ENCODE measurements at places on chromosomes 5 and 9.
A peak's percentile ranks its signal among the peaks of the same experiment; 100 is the strongest.

DNA sequence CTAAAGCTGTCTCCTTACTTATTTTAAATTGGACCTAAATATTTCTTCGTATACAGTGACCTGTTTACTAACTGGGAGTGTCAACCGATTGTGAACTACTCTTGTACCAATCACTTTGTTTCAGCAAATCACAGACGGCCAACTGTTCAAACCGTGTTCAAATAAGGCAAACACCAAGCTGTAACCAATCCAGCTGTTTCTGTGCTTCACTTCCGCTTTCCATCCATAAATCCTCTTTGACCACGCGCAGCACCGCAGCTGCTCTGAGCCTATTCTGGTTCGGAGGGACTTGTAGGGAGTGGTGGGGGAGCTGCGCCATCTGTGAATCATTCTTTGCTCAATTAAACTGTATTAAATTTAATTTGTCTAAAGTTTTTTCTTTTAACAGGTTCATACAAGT, 4.8 kb upstream of the FAM240B start:
- H3K27ac ChIP-seq, result no peak overlapping the region
- no peak overlapping the region for H3K4me3 ChIP-seq
- no peak for DNase-seq
- no peaks in the 10 kb centered on the region for H3K4me1 ChIP-seq
- H3K36me3 ChIP-seq, result no peaks in the 10 kb centered on the region

DNA sequence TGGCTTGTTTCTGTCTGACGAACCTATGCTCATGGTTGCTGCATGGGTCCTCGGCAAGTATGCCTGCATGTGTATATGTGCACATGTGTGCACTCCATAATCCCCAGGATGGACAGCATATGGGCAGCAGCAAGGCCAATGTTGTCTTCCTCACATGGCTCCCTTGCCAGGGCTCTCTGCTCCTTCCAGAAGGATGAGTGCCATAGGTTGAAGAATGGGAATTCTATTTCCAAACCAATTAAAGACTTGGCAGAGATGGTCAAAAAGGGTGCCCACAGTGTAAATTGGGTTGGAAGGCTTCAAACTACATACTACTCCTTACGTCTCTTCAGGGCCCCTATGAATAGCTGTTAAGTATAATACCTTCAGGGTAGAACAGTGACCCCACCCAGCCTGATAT, 212.1 kb downstream of the PBX3 start:
- DNase-seq, result no peak
- no peaks in the 10 kb centered on the region for H3K27me3 ChIP-seq
- H3K4me1 ChIP-seq, result peaks cover 3% of the 10 kb centered on the region

GRCh38 chr5:132495667-132496190, 5.2 kb upstream of the IRF1 start:
- peaks cover 4% of the 10 kb centered on the region for H3K4me1 ChIP-seq
- H3K27ac ChIP-seq, result peak overlapping the region; percentile 87
- DNase-seq, result peak; percentile 40
- H3K27me3 ChIP-seq, result peaks cover 35% of the 10 kb centered on the region
- H3K4me3 ChIP-seq, result peak overlapping the region; percentile 84

DNA sequence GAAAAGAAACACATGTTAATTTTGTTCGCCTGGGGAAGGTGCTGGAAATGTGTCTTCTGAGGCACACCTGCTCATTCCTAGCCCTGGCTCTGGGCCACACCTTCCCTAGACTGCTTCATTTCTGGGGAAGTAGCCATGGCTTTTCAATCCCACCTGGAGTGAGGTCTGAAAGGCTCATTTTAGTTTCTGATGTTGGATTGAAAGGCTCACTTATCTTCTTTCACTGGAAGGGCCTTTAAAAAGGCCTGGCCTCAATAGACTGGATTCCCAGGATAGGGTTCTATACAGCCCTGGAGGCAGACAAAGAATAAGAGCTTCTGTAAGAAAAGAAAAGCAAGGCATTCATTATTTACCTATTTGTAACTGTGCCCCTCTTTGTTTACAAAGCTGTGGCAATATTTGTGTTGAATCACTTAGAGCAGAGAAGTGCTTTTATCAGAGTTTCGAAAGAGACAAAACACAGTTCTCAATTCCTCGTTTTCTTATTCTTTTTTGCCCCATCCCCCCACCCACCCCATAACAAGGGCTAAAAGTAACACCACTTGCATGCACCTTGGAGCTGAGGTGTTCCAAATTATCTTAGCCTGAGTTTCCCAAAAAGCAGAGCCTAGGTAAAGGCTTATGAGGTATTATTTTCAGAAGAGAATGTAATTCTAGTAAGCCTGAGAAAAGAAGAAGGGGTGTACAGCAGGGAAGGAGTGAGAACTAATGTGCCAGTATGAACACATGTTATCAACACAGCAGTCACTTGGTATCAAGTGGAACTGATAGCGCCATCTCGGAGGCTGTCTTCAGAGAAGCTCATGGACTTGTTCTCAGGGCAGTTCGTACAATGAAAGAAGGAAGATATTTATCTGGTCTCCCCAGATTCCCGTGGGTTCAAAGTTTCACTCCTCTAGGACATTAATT, 413.1 kb downstream of the KCTD16 start:
- H3K4me1 ChIP-seq, result peaks cover 46% of the 10 kb centered on the region
- no peak overlapping the region for H3K4me3 ChIP-seq
- H3K36me3 ChIP-seq, result no peaks in the 10 kb centered on the region
- no peak for DNase-seq

DNA sequence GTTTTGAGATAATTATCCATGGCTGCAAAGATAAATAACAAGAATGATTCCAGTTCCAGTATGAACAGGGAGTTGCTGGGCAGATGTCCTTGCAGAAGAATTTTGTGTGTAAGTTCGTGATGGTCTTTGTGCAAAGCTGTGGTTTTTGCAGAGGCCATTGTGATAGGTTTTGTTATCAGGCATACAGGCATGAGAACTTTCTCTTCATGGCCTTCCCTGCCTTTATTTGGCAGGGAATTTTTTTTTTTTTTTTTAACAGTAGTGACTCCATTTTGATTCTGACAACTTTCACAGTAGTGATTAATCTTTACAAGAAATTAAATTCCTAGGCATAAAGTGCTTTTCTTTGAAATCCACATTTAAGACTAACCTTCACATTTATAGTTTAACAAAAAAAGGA, 1999.5 kb upstream of the CDH6 start:
- H3K27ac ChIP-seq, result no peak overlapping the region
- no peaks in the 10 kb centered on the region for H3K36me3 ChIP-seq
- no peaks in the 10 kb centered on the region for H3K4me1 ChIP-seq
- no peak overlapping the region for H3K4me3 ChIP-seq
- H3K27me3 ChIP-seq, result no peaks in the 10 kb centered on the region
- DNase-seq, result no peak

GRCh38 chr5:135543485-135544304, 7.9 kb upstream of the NEUROG1 start:
- peaks cover 4% of the 10 kb centered on the region for H3K4me1 ChIP-seq
- H3K4me3 ChIP-seq, result peak overlapping the region; percentile 24
- DNase-seq, result no peak

- H3K27me3 ChIP-seq, result peaks cover 16% of the 10 kb centered on the region
- no peak overlapping the region for H3K4me3 ChIP-seq
- no peak for DNase-seq
- no peaks in the 10 kb centered on the region for H3K4me1 ChIP-seq
- H3K36me3 ChIP-seq, result no peaks in the 10 kb centered on the region
- H3K27ac ChIP-seq, result no peak overlapping the region
Observed at GRCh38 chr9:132216861-132217619, 55.2 kb downstream of the NTNG2 start.

DNA sequence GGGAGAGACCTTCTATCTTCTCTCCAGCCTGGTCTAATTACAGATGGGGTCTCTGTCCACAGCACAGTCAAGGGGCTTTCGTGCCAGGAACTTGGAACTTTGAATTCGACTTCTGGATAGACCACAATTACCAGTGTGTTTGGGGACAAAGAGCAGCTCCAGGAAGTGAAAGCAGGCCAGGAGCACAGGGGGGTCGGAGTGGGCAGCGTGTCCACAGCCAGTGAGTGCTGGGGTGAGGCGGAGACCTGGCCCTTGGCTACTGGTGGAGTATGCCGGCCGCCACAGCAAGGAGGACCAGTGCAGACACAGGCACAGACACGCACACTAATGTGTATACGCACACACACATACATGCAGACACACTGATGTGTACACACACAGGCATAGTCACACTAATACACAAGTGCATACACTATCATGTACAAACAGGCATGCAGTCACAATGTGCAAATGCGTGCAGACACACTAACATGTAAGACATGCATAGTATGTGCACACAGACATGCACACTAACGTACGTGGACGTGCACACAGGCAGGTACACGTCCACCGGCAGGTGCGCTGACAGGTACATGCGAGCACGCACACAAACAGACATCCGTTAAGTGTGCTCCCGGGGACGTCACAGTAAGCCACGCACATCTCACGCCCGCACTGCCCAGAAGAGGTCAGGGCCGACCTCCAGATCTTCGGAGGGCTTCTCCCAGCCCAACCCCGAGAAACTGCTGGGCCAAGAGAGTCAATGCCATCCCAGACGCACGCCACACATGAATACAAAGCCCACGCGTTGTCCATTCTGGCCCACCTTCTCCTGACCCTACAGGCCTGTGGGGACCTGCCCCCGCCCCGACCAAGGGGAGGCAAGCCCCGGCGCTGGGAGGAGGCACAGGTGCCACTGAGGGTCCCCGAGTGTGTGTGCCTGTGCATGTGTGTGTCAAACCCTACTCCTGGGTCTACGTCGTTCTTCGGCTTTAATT, 46.5 kb downstream of the NKD2 start:
- DNase-seq, result no peak
- no peaks in the 10 kb centered on the region for H3K27me3 ChIP-seq
- H3K4me3 ChIP-seq, result no peak overlapping the region
- H3K4me1 ChIP-seq, result no peaks in the 10 kb centered on the region
- no peak overlapping the region for H3K27ac ChIP-seq
- H3K36me3 ChIP-seq, result peaks cover 4% of the 10 kb centered on the region

DNA sequence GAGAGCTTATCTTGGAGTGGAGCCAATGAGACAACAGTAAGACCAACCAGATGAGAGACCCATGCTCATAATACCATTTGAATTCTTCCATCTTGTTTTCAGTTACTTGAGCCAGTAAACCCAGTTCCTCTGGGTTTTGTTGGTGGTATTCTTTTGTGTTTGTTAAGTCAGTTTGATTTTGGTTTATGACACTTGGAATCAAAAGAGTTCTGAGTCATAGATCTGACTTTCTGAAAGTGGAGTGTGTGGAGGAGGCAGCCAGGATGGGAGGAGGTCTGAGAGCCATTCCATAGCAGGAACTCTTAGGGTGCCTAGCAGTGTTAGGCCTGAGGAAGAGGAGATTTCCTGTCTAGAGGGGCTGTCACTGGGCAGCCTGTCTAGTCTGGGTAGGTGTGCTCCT, 24.6 kb upstream of the PANK3 start:
- DNase-seq, result no peak
- no peak overlapping the region for H3K4me3 ChIP-seq
- H3K4me1 ChIP-seq, result peaks cover 4% of the 10 kb centered on the region
- no peaks in the 10 kb centered on the region for H3K36me3 ChIP-seq

DNA sequence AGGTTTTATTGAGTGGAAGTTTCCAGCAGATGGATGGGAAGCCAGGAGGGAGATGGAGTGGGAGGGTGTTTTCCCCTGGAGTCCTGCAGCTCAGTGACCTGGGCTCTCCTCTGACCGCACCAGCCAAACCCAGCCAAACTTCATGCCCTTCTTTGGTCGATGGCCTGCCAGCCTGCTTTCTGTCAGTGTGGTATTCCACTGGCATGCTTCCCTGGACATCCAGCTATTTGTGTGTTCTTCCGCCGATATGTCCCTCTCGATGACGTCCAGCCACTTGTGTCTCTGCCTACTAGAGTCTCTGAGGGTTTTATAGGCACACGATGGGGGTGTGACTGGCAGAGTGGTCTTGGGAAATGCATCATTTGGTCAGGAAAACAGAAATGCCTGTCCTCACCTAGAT, 33.8 kb downstream of the GPBP1 start:
- H3K4me3 ChIP-seq, result no peak overlapping the region
- no peak for DNase-seq
- peak overlapping the region; percentile 41 for H3K27ac ChIP-seq
- H3K36me3 ChIP-seq, result peaks cover 14% of the 10 kb centered on the region
- no peaks in the 10 kb centered on the region for H3K27me3 ChIP-seq

DNA sequence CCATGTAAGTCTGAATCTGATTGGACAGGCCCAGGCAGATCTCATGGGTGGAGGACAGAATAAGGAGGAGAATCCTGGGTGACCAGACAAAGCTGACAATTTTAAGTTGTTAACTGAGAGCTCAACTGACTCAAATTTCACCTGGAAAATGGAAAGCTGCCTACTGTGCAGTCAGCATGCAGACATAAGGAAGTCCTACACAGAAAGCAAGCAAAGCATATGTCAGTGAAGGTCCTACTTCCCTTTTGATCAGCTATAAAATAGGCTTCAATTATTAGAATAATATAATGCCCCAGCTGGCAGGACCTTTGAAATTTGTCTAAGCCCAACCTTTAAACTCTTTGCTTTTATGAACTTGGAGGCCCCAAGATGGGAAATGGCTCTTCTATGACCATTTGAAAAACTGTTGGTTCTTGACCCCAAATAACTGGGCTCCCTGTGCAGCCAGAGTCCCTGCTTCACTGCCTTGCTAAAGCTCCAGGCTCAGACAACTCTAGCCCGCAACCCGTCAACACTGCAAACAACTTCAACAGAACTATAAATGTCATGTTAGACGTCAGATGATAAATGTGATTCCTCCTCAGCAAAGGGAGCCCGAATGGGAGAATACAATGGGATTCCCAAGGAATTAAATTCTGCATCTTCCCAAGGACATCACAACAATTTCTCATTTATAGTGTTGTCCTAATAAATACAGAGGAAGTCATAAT, 118.9 kb upstream of the ADRA1B start:
- no peak overlapping the region for H3K4me3 ChIP-seq
- H3K27ac ChIP-seq, result no peak overlapping the region
- no peak for DNase-seq
- no peaks in the 10 kb centered on the region for H3K27me3 ChIP-seq
- H3K4me1 ChIP-seq, result no peaks in the 10 kb centered on the region

GRCh38 chr9:76296561-76297310, 97.5 kb downstream of the RFK start:
- H3K36me3 ChIP-seq, result no peaks in the 10 kb centered on the region
- H3K4me1 ChIP-seq, result peaks cover 1% of the 10 kb centered on the region
- no peak overlapping the region for H3K4me3 ChIP-seq
- no peak overlapping the region for H3K27ac ChIP-seq

DNA sequence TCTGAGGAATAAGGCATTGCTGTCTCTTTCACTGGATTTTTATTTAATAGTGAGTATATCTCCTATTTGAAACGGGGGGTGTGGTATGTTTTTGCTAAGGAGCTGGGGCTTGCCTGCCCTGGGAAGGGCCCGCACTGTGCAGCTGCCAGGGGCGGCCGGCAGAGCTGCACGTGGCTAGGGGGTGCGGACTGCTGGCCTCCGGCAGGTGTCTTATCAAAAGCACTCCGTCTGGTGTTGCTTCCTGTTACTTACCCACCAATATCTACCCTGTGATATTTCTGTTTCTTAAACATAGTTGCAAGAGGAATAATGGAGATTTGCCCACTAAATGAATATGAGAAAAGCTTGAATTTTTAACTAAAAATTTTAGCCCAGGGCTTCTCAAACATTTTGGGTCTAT, 232.0 kb downstream of the IRX1 start:
- no peak overlapping the region for H3K4me3 ChIP-seq
- peaks cover 22% of the 10 kb centered on the region for H3K27me3 ChIP-seq
- no peaks in the 10 kb centered on the region for H3K36me3 ChIP-seq
- H3K27ac ChIP-seq, result no peak overlapping the region
- H3K4me1 ChIP-seq, result peaks cover 6% of the 10 kb centered on the region
- no peak for DNase-seq
